ENCODE measurements at places on chromosomes 4 and X.

DNA sequence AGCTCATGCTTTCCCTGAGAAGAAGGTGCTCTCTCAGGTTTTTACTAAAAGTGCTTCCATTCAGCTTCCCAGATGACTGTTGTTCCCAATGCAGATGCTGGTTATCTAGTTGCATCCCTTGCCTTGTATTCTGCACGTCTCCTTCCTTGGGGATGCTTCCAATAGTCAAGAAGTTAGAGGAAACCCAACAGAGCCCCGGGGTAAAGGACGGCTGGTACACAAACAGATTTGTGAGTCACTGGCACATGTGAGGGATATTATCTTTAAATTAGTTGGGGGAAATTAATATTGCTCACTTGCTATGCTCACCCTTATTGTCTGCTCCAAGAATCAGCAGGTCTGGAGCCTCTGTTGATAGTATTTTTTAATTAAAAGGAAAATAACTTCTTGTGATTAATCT is 465.2 kb upstream of the BOD1L1 start:
- no peak for DNase-seq

DNA sequence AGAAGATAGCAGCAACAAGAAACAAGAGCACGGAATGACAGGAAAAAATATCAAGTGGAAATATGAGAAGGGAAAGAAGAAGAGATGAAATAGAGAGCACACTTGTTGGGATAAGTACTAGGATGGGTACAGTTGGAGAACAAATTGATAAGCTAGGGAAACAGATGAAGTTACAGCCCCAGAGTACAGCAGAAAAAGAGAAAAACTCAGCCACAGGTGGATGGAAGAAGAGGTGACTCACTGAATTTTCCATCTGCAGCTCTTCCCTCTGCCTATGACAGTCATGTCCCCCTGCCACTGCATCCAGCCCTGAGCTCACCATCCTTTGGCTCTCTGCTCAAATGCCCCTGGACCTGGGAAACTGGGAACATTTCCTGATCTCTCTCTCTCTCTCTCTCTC is 209.0 kb downstream of the BCOR start:
- no peak for DNase-seq

DNA sequence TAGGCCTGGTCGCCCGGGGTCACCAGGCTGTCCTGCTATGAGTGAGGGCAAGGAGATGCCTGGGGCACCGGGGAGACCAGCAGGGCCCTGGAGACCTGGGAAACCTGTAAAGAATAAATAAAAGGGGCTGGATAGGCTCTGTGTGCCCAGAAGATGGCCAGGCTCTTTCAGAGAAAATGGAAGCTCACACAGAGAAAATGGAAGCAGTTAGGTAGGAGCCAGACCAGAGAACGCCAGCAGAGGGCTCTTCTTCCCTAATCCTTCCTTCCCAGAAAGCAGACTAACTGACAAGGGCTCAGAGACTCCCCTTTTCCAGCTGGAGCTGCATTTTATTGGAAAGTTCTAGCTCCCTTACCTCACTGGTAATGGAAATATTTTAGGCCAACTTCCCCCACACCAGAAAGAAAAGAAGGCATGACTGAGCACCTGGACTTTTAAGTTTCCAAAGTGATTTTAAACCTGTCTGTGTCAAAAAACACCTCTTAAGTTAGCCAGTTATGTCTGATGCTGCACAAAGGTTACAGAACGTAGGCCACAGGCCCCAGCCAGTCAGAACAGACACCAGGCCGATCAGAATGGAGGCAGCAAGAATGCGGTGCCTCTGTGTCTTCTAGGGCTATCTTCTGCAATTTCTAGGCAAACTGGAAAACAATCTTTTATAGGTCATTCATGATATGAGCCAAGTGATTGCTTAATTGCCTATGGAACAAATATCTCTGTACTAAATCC is 74.0 kb downstream of the ATG4A start:
- peak; percentile 63 for DNase-seq

DNA sequence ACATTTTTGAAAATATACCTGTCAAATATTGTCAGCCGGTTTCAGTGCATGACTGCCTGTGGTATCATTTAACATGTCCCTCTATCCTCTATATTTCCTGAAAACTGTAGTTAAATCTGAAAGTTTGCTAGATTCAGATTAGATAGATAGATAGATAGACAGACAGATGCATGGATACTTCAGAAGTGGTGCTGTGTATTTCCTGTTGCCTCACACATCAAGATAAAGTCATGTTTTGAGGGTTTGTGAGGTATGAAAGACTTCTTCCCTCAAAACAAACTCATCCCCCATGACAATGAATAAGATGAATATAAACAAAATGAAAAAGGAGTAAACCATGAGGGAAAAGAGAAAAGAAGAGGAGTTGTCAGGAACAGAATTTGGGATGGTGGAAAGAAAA is 6.0 kb upstream of the BST1 start:
- no peak for DNase-seq

DNA sequence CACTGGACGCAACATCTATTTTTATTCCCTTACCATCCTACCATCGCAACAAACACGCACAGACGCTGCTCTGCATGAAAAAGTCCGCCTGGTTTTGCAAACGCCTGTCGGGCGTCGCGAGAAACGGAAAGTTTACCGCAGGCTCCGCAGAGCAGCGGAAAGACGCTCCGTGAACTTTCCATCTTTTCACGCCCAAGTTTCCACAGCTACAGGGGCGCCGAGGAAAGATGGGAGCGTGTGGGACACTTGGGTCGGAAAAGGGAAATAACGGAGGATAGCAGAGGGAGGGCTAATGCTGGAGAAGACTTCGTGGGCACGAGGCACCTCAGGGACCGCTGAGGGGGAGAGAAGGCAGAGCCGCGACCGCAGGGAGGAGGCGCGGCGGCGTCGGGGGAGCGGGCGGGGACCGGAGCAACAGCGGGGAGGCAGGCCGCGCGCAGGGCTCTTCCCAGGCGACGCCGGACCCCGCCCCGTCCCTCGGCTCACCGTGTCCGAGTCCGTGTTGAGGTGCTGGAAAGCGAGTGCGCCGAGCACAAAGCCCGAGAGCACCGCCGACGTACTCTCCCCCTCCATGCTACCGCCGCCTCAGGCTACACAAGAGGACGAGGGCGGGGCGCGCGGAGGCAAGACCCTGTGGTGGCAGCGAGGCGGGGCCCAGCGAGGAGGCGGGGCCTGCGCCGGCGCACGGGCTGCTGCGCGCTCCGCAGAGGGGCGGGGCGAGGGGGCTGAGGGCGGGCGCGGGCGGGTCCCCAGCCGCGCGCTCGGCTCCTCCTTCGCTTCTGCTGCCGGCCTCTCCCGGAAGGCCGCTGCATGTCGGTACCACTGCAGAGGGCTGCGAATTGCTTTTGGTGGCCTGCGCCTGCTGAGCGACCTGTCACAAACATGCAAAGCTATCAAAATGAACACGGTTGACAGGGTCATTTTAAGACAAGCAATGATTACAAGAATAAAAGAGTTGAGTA is at the start of gene ABRAXAS1:
Gene ABRAXAS1, minus strand, starts transcription at position 601 of the 962 bp plus-strand sequence. Its CDS starts 28 bp downstream, at position 573.
- DNase-seq: peak; percentile 96

DNA sequence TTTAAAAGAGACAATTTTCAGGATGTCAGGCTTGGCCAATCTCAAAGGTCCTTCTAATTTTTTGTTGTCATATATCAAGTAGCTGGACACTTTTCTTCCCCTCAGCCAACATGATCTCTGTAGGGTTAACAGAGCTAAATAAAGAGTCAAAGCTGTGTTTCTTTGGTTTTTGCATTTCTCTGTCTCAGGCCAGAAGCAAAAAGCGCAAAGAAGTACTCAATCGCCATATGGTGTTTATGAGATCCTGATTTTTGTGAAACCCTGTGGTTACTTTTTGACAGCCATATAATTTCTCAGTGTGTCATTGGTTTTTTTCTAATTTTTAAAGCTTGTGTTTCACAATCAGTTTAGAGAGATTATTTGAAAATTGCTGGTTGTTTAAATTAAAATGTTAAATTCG is 111.9 kb downstream of the MAPK10 start:
- no peak for DNase-seq

Data from H9 (cell line).